Articular chondrocyte of knee joint (primary cell): ENCODE measurements at places on chromosomes 3 and 15. TPM values are rescaled to one million over a fixed set of nuclear protein-coding genes. Genes with fewer than 3 reads are reported as not detected.

HMCES gene
- total RNA-seq, result 12.0 and 13.5 TPM in 2 replicates

CELF6 gene
- total RNA-seq, result 0.39 and 0.54 TPM in 2 replicates

GOLGA6D gene
- total RNA-seq, result not detected in 2 replicates

PRSS50 gene
- total RNA-seq, result under 0.01 TPM in 1 of 2 replicates, not detected in the other

DLEC1 gene
- total RNA-seq, result 0.26 and 0.54 TPM in 2 replicates

TNFAIP8L3 gene
- total RNA-seq, result 3.0 and 5.9 TPM in 2 replicates

IL17RB gene
- 2.1 and 3.6 TPM in 2 replicates for total RNA-seq

POPDC2 gene
- 0.65 and 1.3 TPM in 2 replicates for total RNA-seq

TM4SF1 gene
- 575 and 630 TPM in 2 replicates for total RNA-seq

TMEM266 gene
- total RNA-seq, result 0.26 and 0.76 TPM in 2 replicates

EXD1 gene
- not detected in 2 replicates for total RNA-seq
